Stimulated activated CD4-positive, alpha-beta T cell treated with anti-CD3 and anti-CD28 coated beads, Interleukin-1b, Interleukin-23, amount 100 ng/mL, for 1 hour (primary cell): ENCODE measurements at places on chromosomes 6 and 20.

DNA sequence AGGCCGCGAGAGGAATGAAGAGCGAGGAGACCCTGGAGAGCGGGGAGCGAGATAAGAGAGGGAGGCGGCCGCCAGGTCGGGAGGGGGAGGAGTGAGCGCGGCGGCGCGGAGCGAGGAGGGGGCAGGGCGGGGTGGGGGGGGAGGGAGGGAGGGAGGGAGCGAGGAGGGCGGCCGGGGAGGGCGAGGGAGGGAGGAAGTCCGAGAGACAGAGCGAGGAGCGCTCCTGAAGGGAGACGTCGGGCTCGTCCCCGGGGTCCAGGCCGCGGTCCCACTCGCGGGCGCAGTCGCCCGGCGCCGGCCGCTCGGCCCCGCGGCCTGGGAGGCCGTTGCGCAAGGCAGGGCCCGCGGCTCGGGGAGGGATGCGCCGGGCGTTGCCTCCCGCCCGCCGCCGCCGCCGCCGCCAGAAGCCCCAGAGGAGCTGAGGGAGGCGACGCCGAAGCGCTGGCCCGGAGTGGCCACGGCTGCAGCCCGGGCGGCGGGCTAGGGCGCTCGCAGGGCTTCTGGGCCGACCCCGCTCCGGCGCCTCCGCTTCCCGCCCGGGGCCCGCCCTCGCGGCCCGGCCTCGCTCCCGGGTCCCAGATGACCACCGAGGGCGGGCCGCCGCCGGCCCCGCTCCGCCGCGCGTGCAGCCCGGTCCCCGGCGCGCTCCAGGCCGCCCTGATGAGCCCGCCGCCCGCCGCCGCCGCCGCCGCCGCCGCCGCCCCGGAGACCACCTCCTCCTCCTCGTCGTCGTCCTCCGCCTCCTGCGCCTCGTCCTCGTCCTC is at the start of gene FOXF2:
Gene FOXF2, plus strand, starts transcription at position 208 of the 764 bp plus-strand sequence. Its CDS starts 372 bp downstream, at position 580.
- DNase-seq, result no peak

DNA sequence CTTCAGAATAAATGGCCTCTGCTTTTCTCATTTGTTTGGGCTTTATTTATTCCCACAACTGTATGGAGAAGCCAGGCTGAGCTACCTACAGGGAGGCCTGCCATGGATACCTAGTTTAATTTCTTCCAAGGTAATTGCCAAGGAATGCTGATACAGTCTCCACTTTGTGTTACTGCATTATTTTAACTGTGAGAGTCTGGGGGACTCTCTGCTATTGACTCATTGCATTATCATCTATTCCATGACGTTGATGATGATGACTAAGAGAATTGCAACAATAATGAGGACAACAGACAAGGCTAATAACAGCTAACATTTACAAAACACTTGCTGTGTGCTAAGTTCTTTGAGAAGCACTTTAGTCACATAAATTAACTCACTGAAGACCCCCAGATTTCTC is 88.3 kb upstream of the COL21A1 start:
- no peak for DNase-seq

- DNase-seq, result no peak
Measured at GRCh38 chr6:63816982-63817436, 181.4 kb downstream of the PHF3 start.

- DNase-seq, result no peak
Measured at GRCh38 chr6:15755526-15755925, 92.7 kb upstream of the DTNBP1 start.

DNA sequence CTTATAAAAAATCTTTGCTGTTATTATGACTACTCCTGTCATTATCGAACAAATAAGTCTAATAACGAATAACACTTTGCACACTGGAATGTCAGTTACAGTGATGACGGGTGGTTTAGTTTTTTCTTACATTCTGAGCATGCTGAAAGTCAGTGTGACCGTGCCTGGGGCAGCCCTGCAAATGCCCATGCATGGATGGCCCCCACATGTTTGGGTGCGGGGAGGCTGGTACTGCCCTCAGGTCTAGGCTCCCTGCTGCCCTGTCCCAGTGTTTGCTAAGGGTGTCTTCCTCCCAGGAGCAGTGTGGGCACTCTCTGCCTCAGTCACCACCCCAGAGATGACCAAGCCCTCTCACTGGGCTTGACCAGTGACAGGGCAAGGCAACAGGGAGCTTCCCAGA is 3.0 kb downstream of the CSTL1 start:
- no peak for DNase-seq

GRCh38 chr6:1702580-1703051 is 92.9 kb downstream of the FOXC1 start:
- DNase-seq, result no peak

DNA sequence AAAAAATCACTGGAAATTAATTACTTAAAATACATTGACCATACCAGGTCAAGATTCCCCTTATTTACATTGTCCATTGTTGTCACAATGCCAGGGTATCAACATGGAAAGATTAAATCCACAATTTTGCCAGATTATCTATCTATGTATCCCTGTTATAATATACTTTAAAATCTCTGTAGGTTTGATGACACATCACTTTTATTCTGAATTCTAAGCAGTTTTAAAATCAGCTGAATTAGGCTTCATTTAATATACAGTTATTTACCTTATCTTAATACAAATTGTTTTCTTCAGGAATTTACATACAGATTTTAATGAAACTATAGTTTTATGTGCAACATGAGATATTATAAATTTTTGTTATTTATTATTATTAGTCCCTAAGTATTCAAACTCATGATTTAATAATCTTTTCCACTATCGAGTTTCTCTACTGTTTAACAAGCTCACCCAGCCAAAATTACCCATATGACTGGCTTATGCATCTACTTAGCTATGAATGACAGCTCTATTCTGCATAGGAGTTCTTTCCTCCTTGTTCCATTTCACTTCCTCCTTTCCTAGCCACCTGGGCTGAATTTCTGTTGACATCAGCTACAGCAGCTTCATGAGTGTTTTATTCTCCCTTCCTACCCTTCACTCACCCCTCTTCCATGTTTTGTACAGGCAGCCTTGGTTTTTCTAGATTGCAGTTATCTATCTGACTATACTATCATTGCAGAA is 654.2 kb upstream of the MAP3K7 start:
- no peak for DNase-seq

DNA sequence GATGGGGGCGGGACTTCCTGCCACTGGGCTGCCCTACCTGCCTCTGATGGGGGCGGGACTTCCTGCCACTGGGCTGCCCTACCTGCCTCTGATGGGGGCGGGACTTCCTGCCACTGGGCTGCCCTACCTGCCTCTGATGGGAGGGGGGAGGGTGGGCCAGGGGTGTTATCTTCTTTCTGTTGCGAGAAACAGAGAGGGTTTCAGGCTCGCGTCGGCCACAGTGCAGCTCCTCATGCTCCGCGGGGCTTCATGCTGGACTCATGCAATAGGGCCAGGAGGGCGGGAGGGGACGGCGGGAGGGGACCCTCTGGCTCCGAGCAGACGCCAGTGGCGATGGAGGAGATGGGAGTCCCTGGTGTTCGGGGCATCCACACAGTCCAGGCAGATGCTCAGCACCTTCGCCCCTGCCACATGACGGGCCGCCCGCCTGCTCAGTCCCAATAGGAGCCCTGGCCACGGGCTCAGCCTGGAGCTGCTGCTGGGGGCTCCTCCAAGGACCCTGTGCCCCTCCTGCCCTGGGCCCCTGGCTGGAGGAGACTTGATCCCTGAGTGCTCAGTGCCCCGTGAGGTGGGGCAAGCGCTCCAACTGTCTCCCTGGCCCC is 48.8 kb upstream of the CHRNA4 start:
- no peak for DNase-seq

GRCh38 chr6:140566781-140567277 is 1192.4 kb upstream of the CITED2 start:
- DNase-seq, result no peak

DNA sequence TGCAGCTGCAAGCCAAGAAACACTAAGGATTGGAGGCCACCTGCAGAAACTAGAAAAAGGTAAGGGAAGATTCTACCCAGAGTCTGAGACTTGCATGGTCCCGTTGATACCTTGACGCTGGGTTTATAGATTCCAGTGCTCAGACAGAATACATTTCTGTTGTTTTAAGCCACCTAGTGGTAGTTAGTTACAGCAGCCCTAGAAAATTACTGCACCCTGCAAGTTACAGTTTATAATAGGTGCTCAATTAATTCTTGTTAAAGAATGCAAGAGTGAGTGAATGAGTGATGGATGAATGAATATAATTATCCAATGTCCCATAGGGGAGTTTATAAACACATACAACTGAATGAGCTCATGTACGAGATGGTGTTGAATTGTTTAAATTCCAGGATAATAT is 453.1 kb upstream of the SLC35B3 start:
- DNase-seq, result no peak

GRCh38 chr20:2800521-2801285 is at the start of gene CPXM1:
Gene CPXM1, minus strand, starts transcription at chr20:2800627. Its CDS starts 55 bp downstream, at chr20:2800572.
- no peak for DNase-seq

- DNase-seq, result no peak
Measured at GRCh38 chr20:40946451-40946850, 82.2 kb upstream of the TOP1 start.

DNA sequence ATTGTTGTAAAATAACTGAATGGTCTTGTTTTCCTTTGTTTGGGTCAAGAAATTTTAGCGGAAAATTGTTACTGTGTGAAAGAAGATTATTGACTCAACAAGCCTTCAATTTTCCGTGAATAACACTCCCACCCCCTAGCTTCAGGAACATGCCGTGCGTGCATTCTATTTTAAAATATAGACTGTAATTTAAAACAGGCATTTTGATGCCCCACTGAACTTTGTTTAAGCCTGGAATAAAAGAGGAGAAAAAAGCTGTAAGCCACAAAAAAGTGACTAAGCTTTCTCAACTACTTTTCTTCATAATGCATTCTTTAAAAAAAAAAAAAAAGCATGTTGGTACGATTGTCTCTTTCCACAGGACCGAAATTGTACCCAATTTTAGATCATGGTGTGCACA is 166.0 kb downstream of the ARID1B start:
- no peak for DNase-seq

DNA sequence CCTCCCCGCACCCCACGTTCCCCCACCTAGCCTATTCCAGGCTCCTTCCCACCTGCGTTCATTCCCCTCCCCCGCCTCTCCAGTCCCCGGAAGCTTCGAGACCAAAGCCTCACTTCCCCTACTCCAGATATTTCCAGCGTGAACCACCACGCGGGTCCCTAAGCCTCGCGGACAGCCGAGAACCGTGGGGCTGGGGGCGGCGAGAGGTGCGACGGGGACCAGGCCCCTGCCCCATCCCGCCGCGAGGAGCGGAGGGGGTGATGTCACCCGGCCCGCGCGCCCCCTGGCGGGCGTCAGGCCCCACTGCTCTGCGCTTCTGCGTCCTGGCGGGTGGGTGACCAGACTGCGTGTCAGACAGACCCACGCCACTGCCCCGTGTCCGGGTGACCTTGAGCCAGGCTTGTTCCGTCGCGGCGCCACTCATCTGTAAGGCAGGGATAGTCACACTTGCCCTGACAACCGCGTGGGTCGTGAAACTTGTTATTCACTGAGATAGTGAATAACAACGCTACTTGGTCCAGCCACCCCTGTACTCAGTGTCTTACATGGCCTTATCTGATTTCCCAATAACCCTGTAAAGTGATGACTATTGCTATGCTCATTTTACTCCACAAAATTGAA is 9.0 kb upstream of the HSP90AB1 start:
- DNase-seq, result no peak

DNA sequence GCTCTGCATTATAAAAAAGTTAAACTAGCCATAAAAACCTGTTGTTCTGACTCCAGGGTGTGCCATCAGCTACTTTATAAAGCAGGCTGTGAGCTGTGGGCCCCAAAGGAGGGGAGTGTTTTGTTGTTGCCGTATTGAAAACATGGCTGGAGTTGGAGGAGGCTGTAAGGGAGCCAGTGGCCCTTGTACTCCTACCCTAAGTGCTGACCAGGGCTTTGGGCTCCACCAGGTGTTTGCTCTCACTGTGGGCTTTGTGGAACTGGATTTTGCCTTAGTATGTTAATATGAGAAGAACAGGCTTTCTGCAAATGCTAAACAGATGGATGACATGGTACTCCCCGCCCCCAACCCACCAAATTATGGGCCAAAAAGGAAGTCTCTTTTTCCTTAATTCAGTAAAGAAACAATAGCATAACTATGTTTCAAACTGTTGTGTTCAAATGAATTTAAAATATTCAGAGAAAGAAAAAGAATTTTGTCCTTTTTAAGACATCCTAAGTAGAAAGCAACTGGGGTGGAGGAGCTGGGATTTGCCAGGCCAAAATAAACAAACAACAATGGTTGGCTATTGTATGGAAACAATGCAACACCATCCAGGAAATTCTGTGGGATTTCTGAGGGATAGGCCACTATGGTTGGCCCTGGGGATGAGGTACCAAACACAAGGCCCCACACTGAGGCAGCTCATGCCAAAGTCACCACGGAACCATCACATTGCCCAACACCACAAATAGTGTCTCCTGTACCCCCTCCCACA is 63.3 kb downstream of the PLCG1 start:
- DNase-seq, result no peak

DNA sequence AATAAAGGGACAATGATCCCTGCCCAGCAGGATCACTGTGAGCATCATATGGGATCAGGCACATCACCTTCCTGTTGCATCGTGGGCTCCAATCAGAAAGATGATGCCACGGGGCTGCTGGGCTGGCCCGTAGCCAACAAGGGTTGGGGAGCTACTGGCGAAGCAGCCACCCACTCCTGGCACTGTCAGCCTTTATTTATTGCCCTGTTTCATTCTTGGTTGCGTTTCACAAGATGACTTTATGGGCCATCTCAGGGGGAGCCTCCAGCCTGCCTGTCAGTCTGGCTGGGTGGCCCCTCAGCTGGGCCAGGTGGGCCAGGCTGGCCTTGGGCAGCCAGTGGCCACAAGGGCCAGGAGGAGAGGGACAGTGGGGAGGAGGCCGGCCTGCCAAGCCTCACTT is 17.3 kb downstream of the VSTM2L start:
- no peak for DNase-seq

- DNase-seq, result no peak
Measured at GRCh38 chr6:43734294-43734665, 35.7 kb upstream of the VEGFA start.

DNA sequence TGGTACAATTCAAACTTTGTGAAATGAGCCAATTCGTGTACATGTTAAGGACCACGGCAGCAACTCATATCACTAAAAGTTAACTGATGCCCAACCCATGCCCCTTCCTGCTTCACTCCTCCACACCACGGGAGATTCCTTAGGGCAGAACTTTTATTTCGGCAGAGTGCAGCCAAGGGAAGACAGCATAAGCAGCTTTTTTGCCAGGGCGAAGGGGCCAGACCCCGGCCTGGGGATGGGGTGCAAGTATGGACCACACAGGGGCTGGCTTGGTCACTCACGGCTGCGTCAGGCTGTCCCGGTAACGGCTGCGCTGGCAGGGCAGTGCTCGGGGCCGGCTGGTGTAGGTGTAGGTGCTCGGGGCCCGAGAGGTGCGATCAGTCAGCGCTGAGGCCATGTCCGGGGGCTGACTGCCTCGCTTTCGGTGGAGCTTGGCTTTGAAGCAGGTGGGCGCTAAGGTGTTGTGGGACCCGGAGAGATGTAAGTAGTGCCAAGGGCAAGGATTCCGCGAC is 792 bp downstream of the RSPH3 start:
- DNase-seq, result no peak
